Nucleus accumbens (tissue), 56 donors: ENCODE measurements at places on chromosomes 11 and 22.
A peak's percentile ranks its signal among the peaks of the same experiment; 100 is the strongest.

DNA sequence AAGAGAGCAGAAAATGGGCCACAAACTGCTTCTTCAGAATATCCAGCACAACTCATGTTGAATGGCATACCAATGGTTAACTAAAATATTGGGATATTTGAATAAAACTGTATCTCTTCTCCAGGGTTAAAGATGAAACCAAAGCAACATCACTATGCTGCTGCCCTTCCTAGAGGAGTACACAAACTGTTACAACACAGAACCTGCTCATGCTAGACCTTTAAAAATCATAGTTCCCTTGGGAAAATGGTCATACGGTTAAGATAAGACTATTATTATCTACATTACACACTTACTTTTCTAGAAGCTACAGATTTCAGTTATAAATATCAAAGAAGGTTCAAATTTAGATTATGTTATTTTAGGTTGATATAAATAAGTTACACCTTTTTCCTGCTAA, 78.6 kb upstream of the TP53AIP1 start:
- no peak for DNase-seq

DNA sequence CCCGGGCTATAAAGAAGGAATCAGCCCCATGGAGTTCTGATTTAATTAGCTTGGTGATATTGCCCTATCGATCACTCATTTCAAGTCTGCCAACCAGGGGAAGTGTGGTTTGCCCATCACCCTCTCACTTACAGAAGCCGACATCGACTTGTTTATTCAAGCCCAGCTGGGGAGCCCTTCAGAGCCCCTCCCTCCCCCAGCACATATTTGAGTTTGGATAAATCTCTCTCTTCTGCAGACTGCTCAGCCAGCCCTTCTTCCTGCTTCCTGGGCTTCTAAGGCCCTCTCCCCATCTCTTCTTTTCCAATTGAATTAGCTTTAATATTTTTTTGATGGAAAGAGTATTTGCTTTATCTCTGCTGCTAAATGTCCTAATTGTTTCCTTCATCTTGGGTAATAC, 299.0 kb downstream of the MIAT start:
- DNase-seq, result no peak

- DNase-seq, result no peak
Observed at GRCh38 chr11:90753546-90753945, 530.7 kb upstream of the CHORDC1 start.

- no peak for DNase-seq
Observed at GRCh38 chr11:212150-213100, 4.9 kb downstream of the RIC8A start.

GRCh38 chr11:73989156-73989555, 6.5 kb upstream of the UCP2 start:
- no peak for DNase-seq

- DNase-seq, result no peak
Observed at GRCh38 chr22:32532820-32533128, 58.2 kb downstream of the FBXO7 start.

DNA sequence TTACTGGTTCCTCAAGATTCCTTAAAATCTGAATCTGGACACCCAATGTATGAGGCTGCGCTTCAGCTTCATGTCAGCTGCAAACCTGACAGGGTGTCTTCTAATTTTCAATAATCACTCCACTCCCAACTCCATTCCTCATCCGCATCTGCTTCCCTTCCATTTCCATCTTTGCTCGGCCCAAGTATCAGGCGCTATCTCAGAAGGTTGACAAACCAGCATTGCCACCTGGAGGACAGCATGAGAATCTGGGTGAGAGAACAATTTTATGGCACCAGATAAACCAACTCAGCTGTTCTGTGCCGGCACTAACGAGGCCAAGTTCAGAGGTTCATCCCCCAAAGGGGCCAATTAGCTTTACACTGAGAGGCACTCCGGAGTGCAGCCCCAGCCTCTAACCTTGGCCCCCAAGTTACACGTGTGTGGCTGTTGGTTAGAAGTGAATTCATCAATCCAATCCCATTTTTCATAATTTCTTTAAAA, 79.1 kb upstream of the LMO2 start:
- DNase-seq, result peak; percentile 13

- peak; percentile 37 for DNase-seq
Observed at GRCh38 chr11:47565340-47566148, at the start of gene PTPMT1. Gene PTPMT1 (plus strand): TSS chr11:47565599. CDS start chr11:47565623, 24 bp downstream.

- DNase-seq, result no peak
Observed at GRCh38 chr11:57728829-57729228, 12.5 kb upstream of the SELENOH start.

- no peak for DNase-seq
Observed at GRCh38 chr11:69240332-69241074, 53.5 kb upstream of the MYEOV start.

DNA sequence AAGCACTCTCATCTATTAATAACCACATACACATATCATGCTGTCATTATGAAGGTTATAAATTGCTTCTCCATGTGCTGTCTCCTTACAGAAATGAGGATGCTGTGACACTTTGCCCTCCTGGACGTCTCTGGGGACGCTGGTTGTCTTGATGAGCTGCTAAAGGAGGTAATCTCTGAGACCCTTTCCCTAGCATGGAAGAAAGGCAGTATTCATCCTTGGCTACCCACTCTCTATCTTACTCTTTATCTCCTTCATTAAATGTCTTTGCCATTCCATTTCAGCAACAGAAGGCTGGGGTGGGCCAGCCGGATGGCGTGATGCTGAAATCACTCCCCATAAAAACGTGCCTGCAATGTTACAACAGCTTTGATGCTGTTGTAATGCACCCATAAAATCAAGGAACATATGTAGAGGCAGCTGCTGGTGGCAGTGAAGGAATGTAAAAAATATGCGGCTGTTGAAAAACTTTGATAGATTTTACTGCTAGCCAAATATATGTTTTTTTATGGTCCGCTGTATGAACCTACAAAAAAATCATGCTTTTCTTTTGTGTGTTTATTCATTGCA, 715.1 kb upstream of the API5 start:
- DNase-seq, result no peak

GRCh38 chr11:47788181-47788580, 21.0 kb upstream of the FNBP4 start:
- DNase-seq, result no peak

- peak; percentile 4 for DNase-seq
Observed at GRCh38 chr22:22787786-22788459, 99.7 kb upstream of the IGLL5 start.

DNA sequence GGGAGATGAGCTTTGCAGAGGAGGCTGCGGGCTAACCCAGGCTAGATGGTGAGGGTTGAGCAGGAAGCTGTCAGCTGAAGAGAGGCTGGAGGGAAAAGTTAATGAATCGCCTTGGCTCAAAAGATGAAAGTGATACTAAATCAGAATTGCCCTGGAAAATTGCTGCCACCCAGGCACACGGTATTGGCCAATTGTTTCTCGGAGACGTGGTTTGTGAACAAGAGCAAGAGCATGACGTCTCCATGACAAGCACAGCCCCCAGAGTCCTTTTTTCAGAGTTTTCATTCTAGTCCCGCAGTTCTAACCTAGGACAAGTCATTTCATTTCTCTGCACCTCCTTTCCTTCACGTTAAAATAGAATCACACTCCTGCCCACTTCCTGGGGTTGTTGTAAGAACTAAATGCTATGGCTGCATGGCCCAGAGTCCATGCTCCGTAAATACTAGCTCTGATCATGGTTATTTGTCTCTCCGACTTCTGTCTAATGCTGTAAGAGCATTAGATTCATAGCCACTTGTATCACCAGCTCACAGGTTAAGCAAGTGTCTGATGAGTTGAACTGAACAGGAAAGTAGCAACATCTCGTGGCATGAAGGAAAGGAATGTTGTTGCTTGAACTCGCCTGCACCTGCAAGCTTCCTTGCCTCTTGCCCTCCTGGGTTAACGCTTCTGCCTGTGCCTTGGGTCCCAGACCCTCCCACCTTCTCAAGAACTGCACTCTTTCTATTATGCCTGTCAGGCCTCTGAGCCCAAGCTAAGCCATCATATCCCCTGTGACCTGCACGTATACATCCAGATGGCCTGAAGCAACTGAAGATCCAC, 33.8 kb upstream of the NUP50 start:
- DNase-seq, result no peak

DNA sequence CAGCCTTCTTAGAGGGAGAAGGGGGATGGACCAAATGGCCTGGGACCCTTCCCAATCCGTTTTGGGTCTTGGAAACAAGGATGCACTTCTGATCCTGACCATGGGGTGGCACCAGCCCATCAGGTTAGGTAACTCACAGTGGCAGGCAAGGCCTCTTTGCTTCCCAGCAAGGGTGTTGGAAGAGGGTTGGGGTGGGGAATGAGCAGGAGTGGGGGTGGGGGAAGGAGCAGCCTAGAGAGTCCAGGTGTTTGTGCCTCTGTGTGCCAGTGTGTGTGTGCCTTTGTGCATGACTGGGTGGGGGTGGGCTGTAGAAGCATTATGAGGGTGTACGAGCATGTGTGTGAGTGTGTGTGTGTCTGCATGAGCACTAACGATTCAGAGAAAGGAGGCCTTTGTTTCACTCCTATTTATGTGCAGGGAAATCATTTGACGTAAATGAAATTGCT, 213.1 kb downstream of the INSC start:
- peak; percentile 24 for DNase-seq

DNA sequence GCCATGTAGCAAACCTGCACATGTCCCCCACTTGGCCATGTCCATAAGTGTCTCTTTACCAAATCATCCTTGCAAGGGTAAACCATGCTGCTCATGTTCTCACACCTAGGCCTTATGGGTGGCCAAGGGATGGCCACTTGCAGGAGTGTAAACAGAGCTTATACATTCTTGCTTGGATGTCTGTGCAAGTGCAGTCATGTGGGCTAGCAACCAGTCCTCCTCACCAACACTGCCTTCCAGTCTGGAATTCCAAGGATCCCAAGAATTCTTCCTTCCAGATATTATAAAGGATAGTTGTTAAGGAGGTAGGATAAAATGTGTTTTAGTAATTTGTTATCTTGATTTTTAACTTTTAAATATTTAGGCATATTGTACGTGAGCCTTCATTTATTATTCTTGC, 47.8 kb upstream of the OR5P2 start:
- no peak for DNase-seq

DNA sequence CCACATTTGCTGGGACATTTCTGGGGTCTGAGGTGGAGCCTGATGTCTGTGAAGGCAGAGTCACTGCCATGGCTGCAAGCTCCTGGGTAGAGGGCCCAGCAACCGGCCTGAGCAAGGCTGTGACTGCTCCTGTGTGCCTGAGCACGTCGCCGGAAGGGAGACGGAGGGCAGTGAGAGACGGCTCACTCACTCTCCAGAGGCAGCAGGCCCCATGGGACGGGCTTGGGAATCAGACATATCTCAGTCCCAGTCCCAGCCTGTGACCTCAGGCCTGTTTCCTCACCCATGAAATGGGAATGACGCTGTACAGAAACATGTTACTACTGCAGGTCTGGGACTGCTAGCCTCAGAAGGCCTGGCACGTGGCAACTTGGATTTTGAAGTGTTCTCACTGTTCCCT, 36.4 kb upstream of the RASL10A start:
- no peak for DNase-seq

DNA sequence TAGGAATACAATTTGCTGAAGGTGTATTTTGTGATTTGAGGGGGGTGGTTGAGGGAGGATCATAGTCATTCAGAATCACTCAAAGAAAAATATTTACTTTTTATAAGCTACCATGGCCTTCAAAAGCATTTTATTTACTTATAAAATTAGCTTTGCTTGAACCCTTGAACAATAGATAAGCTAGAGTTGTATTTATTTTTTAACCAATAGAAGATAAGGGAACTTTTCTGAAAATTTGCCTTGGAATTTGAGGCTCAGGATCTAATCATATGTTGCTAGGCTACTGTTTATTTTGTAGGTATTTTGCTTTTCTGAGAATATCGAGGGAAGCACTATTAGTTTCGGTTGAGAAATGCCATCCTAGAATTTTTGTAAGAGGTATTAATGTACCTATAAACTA, 82.1 kb downstream of the EMSY start:
- DNase-seq, result no peak

DNA sequence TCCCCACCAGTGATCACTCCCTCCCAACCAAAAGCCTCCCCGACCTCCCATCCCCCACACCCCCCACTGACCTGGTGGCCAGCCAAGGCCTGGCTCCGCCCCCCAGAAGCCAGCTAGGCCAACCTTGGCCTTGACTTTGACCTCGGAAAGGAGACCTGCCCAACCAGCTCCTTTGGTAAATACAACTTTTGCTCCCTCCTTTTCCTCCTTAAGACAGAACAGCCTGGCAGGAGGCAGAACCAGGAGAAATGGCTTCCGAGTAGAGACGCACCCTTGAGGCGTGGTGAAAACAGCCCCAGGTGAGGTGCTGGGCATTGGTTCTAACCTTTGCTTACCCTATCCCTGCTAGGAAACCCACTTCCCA, 27.0 kb downstream of the PLEKHA7 start:
- DNase-seq, result no peak

- DNase-seq, result no peak
Observed at GRCh38 chr11:56885177-56885576, 103.5 kb upstream of the OR5AK2 start.

DNA sequence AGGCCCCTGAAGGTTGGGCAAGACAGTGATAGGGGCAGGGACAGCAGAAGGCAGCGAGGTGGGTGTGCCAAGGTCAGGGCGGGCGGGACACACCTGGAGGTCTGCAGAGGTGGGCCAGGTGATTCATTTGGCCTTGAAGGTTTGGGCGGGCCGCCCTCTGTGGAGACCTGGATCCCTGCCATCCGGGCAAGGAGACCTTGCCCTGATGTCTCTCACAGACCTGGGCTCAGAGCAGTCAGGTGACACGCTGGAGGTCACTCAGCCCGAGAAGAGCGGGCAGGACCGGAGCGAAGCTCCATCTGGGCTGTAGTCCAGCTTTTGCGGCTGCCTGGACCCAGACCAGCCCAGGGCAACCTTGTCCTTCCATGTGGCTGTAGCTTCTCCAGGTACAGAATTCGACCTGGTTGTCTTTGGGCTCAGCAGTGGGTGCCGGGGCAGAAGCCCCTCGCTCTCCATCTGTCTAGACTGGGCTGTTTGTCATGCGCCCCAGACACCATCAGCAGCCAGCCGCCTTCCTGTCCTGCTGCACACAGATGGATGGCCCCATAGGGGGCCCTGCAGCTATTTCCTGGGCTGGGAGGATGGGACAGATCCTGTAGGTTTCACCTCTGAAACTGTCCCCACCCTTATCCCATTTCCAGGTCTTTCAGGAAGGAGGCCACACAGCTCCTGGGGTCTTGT, 3.1 kb downstream of the MRGPRG start:
- no peak for DNase-seq

GRCh38 chr22:41816241-41816640, 15.8 kb downstream of the CCDC134 start:
- no peak for DNase-seq

DNA sequence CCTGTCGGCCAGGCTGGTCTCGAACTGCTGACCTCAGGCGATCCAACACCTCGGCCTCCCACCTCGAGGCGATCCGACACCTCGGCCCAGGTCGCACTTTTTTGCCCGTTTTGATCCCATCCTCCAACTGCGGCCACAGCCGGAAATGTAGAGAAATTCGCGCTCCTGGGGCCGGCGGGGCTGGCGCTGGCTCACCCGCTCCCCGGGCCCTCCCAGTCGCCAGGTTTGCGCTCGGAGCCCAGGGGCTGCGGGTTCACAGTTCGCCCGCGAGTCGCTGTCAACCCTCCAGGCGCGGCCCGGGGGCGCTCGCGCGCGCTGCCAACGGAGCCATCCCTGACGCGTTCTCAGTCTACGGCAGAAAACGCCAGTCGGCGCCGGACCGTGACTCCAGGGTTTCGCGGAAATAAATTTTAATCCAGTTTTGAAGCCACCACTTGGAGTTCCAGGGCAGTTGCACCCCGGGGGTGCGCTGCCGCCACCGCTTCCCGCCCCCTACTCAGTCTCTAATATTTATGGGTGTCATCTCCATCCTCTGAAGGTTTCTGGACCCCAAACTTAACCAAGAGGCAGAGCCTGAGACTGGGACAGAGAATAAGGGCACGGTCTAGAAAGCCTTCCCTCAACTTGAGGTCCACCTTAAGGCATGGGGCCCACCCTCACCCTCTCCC, 1.5 kb upstream of the KLHDC7B start:
- DNase-seq, result peak; percentile 42
